ENCODE measurements at places on chromosomes 16 and 17.

DNA sequence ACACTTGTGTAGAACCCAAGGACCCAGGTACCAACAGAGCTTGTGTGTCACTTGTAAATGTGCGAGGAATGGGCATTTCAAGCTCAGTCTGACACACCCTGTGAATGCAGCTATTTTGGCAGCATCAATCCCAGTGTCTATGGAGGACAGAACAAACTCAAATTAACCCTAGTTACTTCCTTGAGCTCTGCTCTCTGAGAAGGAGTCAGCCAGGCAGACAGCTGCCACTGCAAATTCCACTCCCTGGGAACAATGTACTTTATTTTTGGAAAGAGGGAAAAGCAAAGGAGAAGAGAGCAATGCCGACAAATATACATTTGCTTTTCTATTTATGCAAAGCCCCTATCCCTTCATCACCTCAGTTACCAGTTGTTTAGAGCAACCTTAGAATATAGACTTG is 48.4 kb upstream of the NOG start:
- no peak for DNase-seq
- no peaks in the 10 kb centered on the region for H3K36me3 ChIP-seq
- no peaks in the 10 kb centered on the region for H3K4me1 ChIP-seq
- no peak overlapping the region for H3K27ac ChIP-seq
- peaks cover 11% of the 10 kb centered on the region for H3K27me3 ChIP-seq

GRCh38 chr17:50373705-50374104 is 676 bp downstream of the EME1 start:
- DNase-seq, result no peak
- H3K4me3 ChIP-seq, result peak overlapping the region; percentile 98
- H3K36me3 ChIP-seq, result peaks cover 13% of the 10 kb centered on the region
- H3K27me3 ChIP-seq, result no peaks in the 10 kb centered on the region
- H3K4me1 ChIP-seq, result peaks cover 15% of the 10 kb centered on the region

GRCh38 chr17:31250229-31250628 is 46.8 kb downstream of the OMG start:
- H3K4me3 ChIP-seq, result no peak overlapping the region
- H3K27ac ChIP-seq, result no peak overlapping the region
- peaks cover 20% of the 10 kb centered on the region for H3K36me3 ChIP-seq
- H3K4me1 ChIP-seq, result peaks cover 6% of the 10 kb centered on the region
- no peak for DNase-seq

DNA sequence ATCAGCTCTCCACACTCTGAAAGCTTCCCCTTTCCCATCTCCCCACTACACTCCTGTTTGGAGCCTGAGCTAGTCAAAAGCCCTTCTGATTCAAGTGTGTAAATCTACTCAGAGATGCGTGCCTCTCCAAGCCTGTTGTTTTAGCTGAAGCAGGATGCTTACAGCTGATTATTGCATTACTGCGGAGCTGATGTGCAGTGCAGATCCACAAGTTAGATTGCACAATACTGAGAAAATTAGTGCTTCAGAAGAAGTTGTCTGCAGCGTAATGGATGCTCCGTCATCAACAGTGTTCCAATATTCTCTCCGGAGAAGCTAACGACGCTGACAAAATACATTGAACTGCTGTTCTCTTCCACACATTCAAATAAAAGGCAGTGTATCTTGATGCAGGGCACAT is 44.8 kb upstream of the NLRP1 start:
- H3K4me3 ChIP-seq, result no peak overlapping the region
- H3K4me1 ChIP-seq, result no peaks in the 10 kb centered on the region
- no peak overlapping the region for H3K27ac ChIP-seq
- peaks cover 37% of the 10 kb centered on the region for H3K27me3 ChIP-seq

DNA sequence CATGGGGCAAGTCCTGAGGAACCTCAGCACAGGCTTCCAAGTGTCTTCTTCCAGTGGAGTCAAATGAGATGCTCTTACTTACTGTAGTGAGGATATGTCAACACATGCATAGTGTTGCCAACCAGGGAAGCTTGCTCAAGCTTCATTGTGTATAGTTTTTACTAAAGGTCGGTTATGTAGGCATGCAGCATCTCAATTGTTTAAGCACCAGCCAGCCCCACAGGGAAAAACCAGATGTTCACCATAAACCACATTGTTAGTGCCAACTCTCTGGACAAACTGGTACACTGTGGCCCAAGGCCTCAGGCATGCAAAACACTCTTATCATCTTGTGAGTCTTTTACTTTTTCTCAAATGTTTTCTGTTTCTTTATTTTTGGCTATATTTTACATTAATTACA is 152.1 kb downstream of the PHKB start:
- peaks cover 5% of the 10 kb centered on the region for H3K4me1 ChIP-seq
- no peak for DNase-seq
- H3K27ac ChIP-seq, result no peak overlapping the region

DNA sequence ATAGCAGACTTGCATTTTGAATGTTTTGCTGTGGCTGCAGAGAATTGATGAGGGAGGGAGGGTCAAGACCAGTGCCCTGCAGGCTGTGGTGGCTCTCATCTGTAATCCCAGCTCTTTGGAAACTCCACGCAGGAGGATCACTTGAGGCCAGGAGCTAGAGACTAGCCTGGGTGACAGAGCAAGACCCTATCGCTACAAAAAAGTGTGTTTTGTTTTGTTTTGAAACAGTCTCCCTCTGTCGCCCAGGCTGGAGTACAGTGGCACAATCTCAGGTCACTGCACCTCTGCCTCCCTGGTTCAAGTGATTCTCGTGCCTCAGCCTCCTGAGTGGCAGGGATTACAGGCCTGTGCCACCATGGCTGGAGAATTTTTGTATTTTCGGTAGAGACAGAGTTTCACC is 1.9 kb upstream of the UBE2G1 start:
- H3K27me3 ChIP-seq, result no peaks in the 10 kb centered on the region
- H3K36me3 ChIP-seq, result peaks cover 11% of the 10 kb centered on the region
- no peak overlapping the region for H3K4me3 ChIP-seq

DNA sequence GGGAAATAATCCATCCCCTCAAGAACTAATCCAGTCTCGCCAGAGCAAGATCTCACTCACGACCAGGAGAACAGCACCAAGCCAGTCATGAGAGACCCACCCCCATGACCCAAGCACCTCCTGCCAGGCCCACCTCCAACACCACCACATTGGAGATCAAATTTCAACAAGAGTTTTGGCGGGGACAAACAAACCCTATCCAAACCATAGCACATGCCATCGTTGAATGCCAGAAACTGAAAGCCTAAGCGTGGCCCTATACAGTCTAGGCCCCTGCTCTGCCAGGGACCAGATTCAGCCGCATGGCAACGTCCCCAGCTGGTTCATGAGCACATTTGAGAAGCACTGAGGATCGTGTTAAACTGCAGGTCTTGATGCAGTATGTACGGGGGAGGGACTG is 57.3 kb downstream of the AXIN2 start:
- no peaks in the 10 kb centered on the region for H3K4me1 ChIP-seq
- no peak overlapping the region for H3K4me3 ChIP-seq
- H3K27ac ChIP-seq, result no peak overlapping the region

DNA sequence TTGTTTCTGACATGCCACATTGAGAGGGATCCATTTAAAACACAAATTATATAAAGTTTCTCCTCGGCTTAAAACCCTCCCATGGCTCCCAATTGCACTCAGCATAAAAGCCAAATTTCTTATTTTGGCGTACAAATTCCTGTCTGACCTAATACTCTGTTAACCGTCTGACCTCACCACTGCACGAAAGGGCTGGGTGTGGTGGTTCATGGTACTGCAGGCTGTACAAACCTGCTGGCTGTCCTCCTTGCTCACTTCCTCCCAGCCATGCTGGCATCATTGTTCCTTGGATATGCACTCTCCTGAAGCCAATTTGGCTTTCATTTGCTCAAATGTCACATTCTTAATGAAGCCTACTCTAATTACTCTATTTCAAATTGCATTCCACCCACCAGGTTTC is 301.6 kb upstream of the C16orf82 start:
- H3K36me3 ChIP-seq, result no peaks in the 10 kb centered on the region
- DNase-seq, result no peak
- H3K4me3 ChIP-seq, result no peak overlapping the region
- H3K27me3 ChIP-seq, result peaks cover 33% of the 10 kb centered on the region
- no peak overlapping the region for H3K27ac ChIP-seq

GRCh38 chr16:67260426-67261063 is 11.8 kb downstream of the SLC9A5 start:
- no peaks in the 10 kb centered on the region for H3K36me3 ChIP-seq
- no peak for DNase-seq
- H3K27ac ChIP-seq, result no peak overlapping the region
- H3K27me3 ChIP-seq, result peaks cover 27% of the 10 kb centered on the region
- H3K4me1 ChIP-seq, result no peaks in the 10 kb centered on the region

GRCh38 chr17:489758-490329 is 137.2 kb upstream of the RPH3AL start:
- peak overlapping the region; percentile 73 for H3K4me3 ChIP-seq
- no peak for DNase-seq
- H3K27me3 ChIP-seq, result peaks cover 30% of the 10 kb centered on the region
- H3K36me3 ChIP-seq, result no peaks in the 10 kb centered on the region
- H3K27ac ChIP-seq, result peak overlapping the region; percentile 59
- H3K4me1 ChIP-seq, result peaks cover 21% of the 10 kb centered on the region

- H3K27me3 ChIP-seq, result no peaks in the 10 kb centered on the region
- H3K4me3 ChIP-seq, result no peak overlapping the region
- no peaks in the 10 kb centered on the region for H3K36me3 ChIP-seq
- H3K4me1 ChIP-seq, result no peaks in the 10 kb centered on the region
- DNase-seq, result no peak
Observed at GRCh38 chr17:52136166-52136565, 22.3 kb downstream of the CA10 start.

DNA sequence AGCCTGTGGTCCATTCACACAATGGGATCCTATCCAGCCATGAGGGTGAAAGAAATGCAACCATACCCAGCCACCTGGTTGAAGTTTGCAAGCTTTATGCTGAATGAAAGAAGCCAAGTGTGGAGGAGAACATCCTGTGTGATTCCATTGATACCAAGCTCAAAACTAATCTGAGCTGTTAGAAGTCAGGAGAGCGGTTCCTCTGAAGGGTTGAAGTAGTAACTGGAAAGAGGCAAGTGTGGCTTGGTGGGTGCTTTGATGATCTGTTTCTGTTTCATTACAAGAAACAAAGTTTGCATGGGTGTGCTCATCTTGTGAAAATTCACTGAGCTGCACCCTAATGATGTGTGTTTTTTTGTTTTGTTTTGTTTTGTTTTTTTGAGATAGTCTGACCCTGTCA is 99.4 kb downstream of the SALL1 start:
- no peaks in the 10 kb centered on the region for H3K36me3 ChIP-seq
- H3K4me1 ChIP-seq, result no peaks in the 10 kb centered on the region
- H3K27ac ChIP-seq, result no peak overlapping the region
- peaks cover 11% of the 10 kb centered on the region for H3K27me3 ChIP-seq

DNA sequence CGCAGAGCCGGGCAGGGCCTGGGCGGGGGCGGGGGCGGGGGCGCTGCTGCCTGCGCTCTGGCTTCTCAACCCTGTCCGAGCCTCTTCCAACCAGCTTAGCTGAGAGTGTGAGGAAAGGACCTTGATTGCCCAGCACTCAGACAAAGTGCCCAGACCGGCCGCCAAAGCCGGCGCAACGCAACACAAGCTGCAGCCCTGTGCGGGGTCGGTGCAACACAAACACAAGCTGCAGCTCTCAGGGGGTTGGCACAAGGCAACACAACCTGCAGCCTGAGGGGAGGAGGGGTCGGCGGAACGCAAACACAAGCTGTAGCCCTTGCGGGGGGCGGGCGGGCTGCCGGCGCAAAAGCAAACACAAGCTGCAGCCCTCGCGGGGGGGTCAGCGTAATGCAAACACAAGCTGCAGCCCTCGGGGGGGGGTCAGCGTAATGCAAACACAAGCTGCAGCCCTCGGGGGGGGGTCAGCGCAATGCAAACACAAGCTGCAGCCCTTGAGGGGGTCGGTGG is 60.0 kb downstream of the KLHDC4 start:
- H3K4me3 ChIP-seq, result no peak overlapping the region
- peaks cover 44% of the 10 kb centered on the region for H3K36me3 ChIP-seq
- no peaks in the 10 kb centered on the region for H3K27me3 ChIP-seq
- H3K4me1 ChIP-seq, result peaks cover 40% of the 10 kb centered on the region

- H3K27ac ChIP-seq, result peak overlapping the region; percentile 26
- H3K4me1 ChIP-seq, result peaks cover 45% of the 10 kb centered on the region
- peaks cover 11% of the 10 kb centered on the region for H3K36me3 ChIP-seq
- DNase-seq, result no peak
- H3K4me3 ChIP-seq, result no peak overlapping the region
- no peaks in the 10 kb centered on the region for H3K27me3 ChIP-seq
Observed at GRCh38 chr16:88483392-88483641, 30.2 kb downstream of the ZFPM1 start.

DNA sequence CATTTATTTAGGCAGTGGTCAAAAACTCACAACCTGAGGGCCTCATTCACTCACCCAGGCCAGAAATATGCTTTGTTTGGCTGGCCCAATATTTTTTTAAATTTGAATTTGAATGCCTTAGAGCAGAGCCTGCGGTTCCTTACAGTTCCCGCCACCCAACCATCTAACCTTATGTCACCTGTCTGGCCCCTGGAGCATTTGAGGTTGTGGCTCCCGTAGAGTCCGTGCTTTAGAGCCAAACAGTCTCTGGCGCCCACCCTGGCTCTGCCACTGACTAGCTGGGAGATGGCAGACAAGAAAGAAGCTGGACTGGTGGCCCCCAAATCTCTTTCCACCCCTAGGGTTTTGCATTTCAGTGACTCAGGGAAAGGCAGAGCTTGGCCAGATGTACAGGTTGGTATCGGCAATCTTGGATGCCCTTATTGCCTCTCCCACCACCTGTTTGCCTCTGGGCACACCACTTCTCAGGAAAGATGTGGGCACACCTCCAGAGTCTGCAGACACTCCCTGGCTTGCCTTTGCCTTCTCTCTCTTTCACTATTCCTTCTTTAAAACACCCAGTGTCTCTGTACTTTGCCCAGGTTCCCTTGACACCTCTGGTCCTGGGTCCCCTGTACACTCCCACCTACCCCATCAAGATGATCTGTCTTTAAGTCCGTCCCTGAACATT is 1.9 kb upstream of the MAP3K14 start:
- H3K4me1 ChIP-seq, result peaks cover 58% of the 10 kb centered on the region
- peak overlapping the region; percentile 82 for H3K27ac ChIP-seq
- peaks cover 33% of the 10 kb centered on the region for H3K36me3 ChIP-seq
- H3K27me3 ChIP-seq, result no peaks in the 10 kb centered on the region
- peak overlapping the region; percentile 74 for H3K4me3 ChIP-seq
- no peak for DNase-seq

GRCh38 chr17:74857191-74857590 is 2.5 kb downstream of the GRIN2C start:
- no peak for DNase-seq
- no peak overlapping the region for H3K4me3 ChIP-seq
- peaks cover 2% of the 10 kb centered on the region for H3K36me3 ChIP-seq
- H3K4me1 ChIP-seq, result peaks cover 13% of the 10 kb centered on the region
- H3K27ac ChIP-seq, result no peak overlapping the region
- H3K27me3 ChIP-seq, result peaks cover 89% of the 10 kb centered on the region

- H3K27ac ChIP-seq, result no peak overlapping the region
- no peak for DNase-seq
- no peak overlapping the region for H3K4me3 ChIP-seq
- no peaks in the 10 kb centered on the region for H3K27me3 ChIP-seq
Observed at GRCh38 chr17:1727258-1727789, 2.8 kb downstream of the WDR81 start.

- H3K4me3 ChIP-seq, result no peak overlapping the region
- peaks cover 4% of the 10 kb centered on the region for H3K27me3 ChIP-seq
- no peak for DNase-seq
- H3K27ac ChIP-seq, result no peak overlapping the region
- no peaks in the 10 kb centered on the region for H3K36me3 ChIP-seq
Observed at GRCh38 chr17:44251062-44251461, 16.9 kb downstream of the SLC4A1 start.

GRCh38 chr16:85631802-85632393 is 18.8 kb downstream of the GSE1 start:
- peaks cover 14% of the 10 kb centered on the region for H3K36me3 ChIP-seq
- no peaks in the 10 kb centered on the region for H3K27me3 ChIP-seq
- DNase-seq, result no peak
- peak overlapping the region; percentile 56 for H3K27ac ChIP-seq
- H3K4me1 ChIP-seq, result peaks cover 13% of the 10 kb centered on the region
- H3K4me3 ChIP-seq, result no peak overlapping the region
